Right atrium auricular region (tissue), 2 donors: ENCODE measurements at places on chromosomes 13 and 19. TPM values are rescaled to one million over a fixed set of nuclear protein-coding genes. Genes with fewer than 3 reads are reported as not detected.
A peak's percentile ranks its signal among the peaks of the same experiment; 100 is the strongest.

Gene CBARP
- 2.6 TPM for total RNA-seq

Gene ZNF136
- total RNA-seq: 3.2 TPM

DNA sequence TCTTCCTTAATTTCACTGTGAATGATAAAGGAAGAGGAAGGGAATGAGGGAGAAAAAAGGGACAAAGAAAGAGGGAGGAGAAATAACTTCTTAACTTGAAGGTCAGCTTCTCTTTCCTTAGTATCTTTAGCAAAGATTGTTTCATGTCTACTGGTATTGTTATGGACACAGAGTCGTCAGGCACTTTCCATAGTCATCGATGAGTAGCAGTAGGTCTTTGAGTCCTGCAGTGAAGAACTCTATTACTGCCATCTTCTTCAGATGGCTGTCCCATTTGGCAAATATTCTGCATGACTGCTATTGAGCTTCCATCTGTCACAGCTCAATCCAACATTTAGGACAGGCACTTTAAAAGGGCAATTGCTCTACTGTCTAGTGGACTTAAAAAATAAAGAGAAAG lies 2463.1 kb downstream of the PCDH9 start:
- no peaks in the 10 kb centered on the region for H3K27me3 ChIP-seq
- H3K36me3 ChIP-seq: no peaks in the 10 kb centered on the region
- no peak overlapping the region for H3K4me3 ChIP-seq

GRCh38 chr13:109010912-109011311 lies 381.5 kb downstream of the MYO16 start:
- no peak for DNase-seq
- no peaks in the 10 kb centered on the region for H3K27me3 ChIP-seq
- H3K4me3 ChIP-seq: no peak overlapping the region
- no peak overlapping the region for H3K27ac ChIP-seq
- H3K36me3 ChIP-seq: no peaks in the 10 kb centered on the region

DNA sequence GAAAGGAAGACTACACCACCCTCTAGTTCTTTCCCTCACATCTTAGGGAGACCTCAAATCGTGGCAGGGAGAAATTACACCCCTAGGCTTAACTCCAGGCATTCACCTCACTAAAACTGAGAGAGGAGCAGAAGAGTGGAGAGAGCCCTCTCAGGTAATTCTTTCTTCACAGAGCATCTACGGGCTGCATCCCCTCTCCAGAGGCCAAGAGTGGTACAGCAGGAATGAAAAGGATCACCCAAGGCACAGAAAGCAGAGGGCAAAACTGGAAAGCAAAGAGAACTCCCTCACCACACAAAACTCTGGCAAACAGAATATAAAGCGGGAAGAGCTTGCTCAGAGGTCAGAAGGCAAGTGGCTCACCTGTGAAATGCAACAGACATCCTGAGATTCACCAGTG lies 661.2 kb downstream of the TBC1D4 start:
- H3K27me3 ChIP-seq: no peaks in the 10 kb centered on the region
- H3K4me1 ChIP-seq: no peaks in the 10 kb centered on the region
- no peak for DNase-seq
- no peaks in the 10 kb centered on the region for H3K36me3 ChIP-seq
- H3K4me3 ChIP-seq: no peak overlapping the region
- no peak overlapping the region for H3K27ac ChIP-seq

DNA sequence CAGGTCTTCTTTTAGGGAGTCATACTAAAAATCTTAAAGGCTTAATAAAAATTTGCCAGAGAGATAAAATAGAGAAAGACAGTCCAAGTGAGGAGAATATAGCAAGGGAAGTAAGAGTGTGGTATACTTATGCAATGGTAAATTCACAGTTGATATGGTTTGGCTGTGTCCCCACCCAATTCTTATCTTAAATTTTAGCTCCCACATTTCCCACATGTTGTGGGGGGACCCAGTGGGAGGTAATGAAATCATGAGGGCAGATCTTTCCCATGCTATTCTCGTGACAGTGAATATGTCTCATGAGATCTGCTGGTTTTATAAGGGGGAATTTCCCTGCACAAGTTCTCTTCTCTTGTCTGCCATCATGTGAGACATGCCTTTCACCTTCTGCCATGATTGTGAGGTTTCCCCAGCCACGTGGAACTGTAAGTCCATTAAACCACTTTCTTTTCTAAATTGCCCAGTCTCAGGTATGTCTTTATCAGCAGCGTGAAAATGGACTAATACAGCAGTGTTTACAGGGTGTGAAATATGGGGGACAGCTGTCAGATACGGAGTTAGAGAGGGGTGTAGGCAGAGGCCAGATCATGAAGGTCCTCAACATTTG lies 115.4 kb downstream of the UGGT2 start:
- H3K36me3 ChIP-seq: peaks cover 49% of the 10 kb centered on the region
- no peak overlapping the region for H3K27ac ChIP-seq
- no peak overlapping the region for H3K4me3 ChIP-seq
- DNase-seq: no peak
- H3K27me3 ChIP-seq: no peaks in the 10 kb centered on the region

DNA sequence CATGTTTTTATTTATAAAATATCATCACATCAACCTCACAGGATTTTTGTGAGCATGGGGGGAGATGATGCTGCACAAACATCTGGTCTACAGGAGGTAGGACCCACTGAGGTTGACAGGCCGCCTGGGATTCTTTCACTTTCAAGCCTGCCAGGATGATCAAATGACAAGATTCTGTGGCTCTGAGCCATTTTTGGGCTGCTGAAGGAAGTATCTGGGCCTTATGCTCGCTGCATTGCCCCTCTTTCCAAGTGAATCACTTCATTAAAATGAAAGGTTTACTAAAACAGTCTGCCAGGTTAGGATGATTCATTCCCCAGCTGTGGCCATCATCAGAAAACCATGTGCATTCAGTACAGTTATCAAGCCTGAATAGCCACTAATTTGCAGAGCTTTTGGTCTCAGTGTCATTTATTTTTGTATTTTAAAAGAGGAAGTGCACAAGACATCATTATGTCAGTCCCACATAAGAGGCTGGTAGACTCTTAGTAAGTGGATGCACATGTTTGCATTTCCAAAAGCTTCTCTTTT lies 34.4 kb downstream of the STARD13 start:
- H3K4me1 ChIP-seq: peaks cover 81% of the 10 kb centered on the region
- peak overlapping the region; percentile 77 for H3K27ac ChIP-seq
- H3K27me3 ChIP-seq: no peaks in the 10 kb centered on the region
- no peak for DNase-seq

GRCh38 chr13:54599413-54599812 lies 1570.8 kb downstream of the OLFM4 start:
- no peaks in the 10 kb centered on the region for H3K36me3 ChIP-seq
- no peaks in the 10 kb centered on the region for H3K4me1 ChIP-seq
- no peak overlapping the region for H3K27ac ChIP-seq
- no peak for DNase-seq
- H3K27me3 ChIP-seq: no peaks in the 10 kb centered on the region
- no peak overlapping the region for H3K4me3 ChIP-seq

Gene ZNF439
- 2.6 TPM for total RNA-seq

- H3K36me3 ChIP-seq: peaks cover 12% of the 10 kb centered on the region
- H3K4me1 ChIP-seq: no peaks in the 10 kb centered on the region
- no peak overlapping the region for H3K27ac ChIP-seq
- H3K4me3 ChIP-seq: no peak overlapping the region
These were observed 36.3 kb downstream of the MICU2 start for GRCh38 chr13:21567714-21568113.

DNA sequence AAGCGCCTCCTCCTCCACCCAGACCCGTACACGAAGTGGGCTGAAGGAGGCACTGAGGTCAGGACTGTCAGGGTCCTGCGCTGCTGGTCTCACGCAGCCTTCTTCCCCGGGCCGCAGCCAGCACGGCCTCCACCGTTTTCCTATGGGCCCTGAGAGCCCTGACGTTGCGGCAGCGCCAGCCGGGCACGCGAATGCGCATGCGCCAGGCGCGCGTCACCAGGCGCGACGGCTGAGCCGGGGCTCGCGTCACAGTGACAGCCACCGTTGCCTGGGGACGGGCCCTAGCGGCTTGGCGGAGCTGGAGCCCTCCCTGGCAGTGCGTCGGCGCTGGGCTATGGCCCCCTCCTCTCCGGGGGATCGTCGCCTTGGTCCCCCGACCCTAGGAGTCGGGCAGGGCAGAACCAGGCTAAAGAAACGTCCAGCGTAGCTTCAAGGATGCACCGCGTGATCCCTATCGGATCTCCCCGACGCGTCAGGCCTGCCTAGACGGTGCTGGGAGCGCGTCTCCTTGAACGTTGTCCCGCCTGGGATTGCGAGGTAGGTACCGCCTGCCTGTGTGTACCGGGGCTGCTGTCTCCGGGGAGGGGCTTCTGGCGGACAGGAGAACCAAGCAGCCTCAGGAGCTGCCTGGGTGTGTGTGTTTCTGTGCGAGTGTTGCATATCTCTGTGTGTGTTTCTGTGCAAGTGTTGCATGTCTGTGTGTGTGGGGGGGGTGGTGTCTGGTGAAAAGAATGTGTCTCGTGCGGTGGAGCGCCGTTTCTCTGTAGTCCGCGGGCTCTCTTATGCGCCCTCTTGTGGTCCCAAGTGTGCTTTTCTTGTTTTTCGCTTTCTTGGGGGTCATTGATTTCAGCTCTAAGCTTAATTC lies 43.2 kb downstream of the ZNF571 start:
- H3K4me3 ChIP-seq: peak overlapping the region; percentile 53
- peaks cover 7% of the 10 kb centered on the region for H3K36me3 ChIP-seq
- peak overlapping the region; percentile 57 for H3K27ac ChIP-seq
- DNase-seq: no peak
- no peaks in the 10 kb centered on the region for H3K27me3 ChIP-seq

- no peak overlapping the region for H3K27ac ChIP-seq
- peaks cover 48% of the 10 kb centered on the region for H3K4me1 ChIP-seq
- no peaks in the 10 kb centered on the region for H3K36me3 ChIP-seq
- DNase-seq: no peak
These were observed 4.7 kb upstream of the RGL3 start for GRCh38 chr19:11423791-11424181.

Gene MYH14
- 40.9 TPM for total RNA-seq

DNA sequence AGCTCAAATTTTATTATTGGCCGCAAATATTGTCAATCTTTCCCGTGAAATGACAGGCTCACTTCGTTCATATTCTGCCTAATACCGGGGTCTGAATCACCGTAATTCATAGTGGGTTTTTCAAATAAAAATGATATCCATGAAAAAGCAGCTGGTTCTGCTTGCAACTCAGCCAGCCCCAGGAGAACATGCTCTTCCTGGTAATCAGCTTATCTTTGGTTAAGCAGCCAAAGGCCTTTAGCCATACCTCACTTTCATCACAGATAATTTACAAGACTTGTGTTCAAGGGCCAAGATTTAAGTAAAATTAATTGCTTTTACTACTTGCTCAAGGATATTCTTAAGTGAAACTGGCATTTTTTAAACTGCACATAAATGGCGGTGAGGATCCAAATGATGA lies 22.5 kb downstream of the RNASEH2B start:
- H3K36me3 ChIP-seq: peaks cover 12% of the 10 kb centered on the region
- no peaks in the 10 kb centered on the region for H3K27me3 ChIP-seq
- no peak overlapping the region for H3K4me3 ChIP-seq
- no peaks in the 10 kb centered on the region for H3K4me1 ChIP-seq

Gene CILP2
- total RNA-seq: 0.19 TPM

DNA sequence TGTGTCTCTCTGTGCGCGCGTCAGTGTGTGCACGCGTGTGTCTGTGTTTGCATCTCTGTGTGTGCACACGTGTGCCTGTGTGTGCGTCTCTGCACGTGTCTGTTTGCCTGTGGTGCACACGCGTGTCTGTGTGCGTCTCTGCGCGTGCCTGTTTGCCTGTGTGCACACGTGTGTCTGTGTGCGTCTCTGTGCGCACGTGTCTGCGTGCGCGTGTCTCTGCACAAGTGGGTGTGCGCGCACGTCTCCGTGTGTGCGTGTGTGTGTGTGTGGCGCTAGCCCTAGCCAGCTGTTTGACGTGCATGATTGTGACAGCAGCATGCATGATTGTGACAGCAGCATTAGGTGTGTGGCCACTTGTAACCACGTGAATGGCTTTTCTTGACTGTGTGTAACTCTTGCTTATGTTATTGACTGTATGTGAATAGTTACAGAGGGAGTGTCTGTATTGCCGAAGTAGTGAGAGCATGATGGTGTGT lies 31.1 kb downstream of the ZNF146 start:
- DNase-seq: no peak
- H3K4me3 ChIP-seq: peak overlapping the region; percentile 39
- H3K27me3 ChIP-seq: no peaks in the 10 kb centered on the region
- no peaks in the 10 kb centered on the region for H3K4me1 ChIP-seq

DNA sequence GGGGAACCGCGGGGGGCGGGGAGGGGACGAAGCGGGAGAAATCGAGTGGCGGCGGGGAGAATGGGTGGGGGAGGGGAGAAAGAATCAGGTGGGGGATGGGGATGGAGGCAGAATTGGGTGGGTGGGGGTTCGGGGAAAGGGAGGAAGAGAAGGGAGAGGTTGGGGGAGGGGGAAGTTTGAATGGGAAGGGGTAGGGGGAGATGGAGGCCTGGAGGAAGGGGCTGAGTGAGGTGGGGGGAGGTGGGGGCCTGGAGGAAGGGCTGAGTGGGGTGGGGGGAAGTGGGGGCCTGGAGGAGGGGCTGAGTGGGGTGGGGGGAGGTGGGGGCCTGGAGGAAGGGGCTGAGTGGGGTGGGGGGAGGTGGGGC lies 403 bp upstream of the ADAMTS10 start:
- no peaks in the 10 kb centered on the region for H3K36me3 ChIP-seq
- no peaks in the 10 kb centered on the region for H3K4me1 ChIP-seq
- no peak for DNase-seq
- H3K4me3 ChIP-seq: peak overlapping the region; percentile 60

Gene TMEM190
- not detected for total RNA-seq

- H3K36me3 ChIP-seq: peaks cover 31% of the 10 kb centered on the region
- H3K27me3 ChIP-seq: no peaks in the 10 kb centered on the region
- peak overlapping the region; percentile 75 for H3K27ac ChIP-seq
These were observed 3.9 kb downstream of the SLC1A5 start for GRCh38 chr19:46784262-46785053.

- no peak overlapping the region for H3K27ac ChIP-seq
- no peaks in the 10 kb centered on the region for H3K36me3 ChIP-seq
- H3K4me3 ChIP-seq: no peak overlapping the region
These were observed 79.4 kb downstream of the SLC15A1 start for GRCh38 chr13:98672947-98673613.

Gene HPN
- 2.5 TPM for total RNA-seq

Gene IGSF23
- total RNA-seq: not detected

Gene CGB3
- not detected for total RNA-seq

GRCh38 chr13:23723471-23723870 lies 153.3 kb downstream of the TNFRSF19 start:
- peaks cover 4% of the 10 kb centered on the region for H3K36me3 ChIP-seq
- H3K27ac ChIP-seq: peak overlapping the region; percentile 45
- no peak for DNase-seq
- no peak overlapping the region for H3K4me3 ChIP-seq
- H3K4me1 ChIP-seq: no peaks in the 10 kb centered on the region

GRCh38 chr13:108987944-108988343 lies 358.5 kb downstream of the MYO16 start:
- H3K27me3 ChIP-seq: no peaks in the 10 kb centered on the region
- no peaks in the 10 kb centered on the region for H3K4me1 ChIP-seq
- no peak for DNase-seq
- H3K4me3 ChIP-seq: no peak overlapping the region
- H3K36me3 ChIP-seq: no peaks in the 10 kb centered on the region

Gene YJEFN3
- total RNA-seq: 1.5 TPM

- DNase-seq: no peak
- no peak overlapping the region for H3K4me3 ChIP-seq
- no peaks in the 10 kb centered on the region for H3K36me3 ChIP-seq
- H3K27ac ChIP-seq: no peak overlapping the region
- H3K4me1 ChIP-seq: peaks cover 34% of the 10 kb centered on the region
These were observed 20.5 kb upstream of the IGFL1 start for GRCh38 chr19:46209051-46209450.
